ENCODE measurements at places on chromosomes 11 and 22.

DNA sequence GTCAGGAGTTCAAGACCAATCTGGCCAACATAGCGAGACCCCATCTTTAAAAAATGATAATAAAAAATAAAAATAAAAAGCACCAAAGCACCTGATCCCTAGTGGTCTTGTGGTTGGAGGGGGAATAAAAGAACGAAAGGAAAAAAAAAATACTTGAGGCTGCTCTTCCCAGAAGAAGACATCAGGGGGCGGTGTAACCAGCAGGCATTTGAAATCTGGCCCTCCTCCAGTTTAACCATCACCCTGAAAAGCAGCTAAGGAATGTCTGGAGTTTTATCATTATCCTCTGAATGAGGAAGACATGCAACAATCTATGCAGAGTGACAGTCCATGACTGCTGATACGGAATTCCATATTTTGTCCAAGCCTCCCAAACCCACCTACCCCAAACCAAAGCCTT lies 5.6 kb upstream of the KCTD17 start:
- no peaks in the 10 kb centered on the region for H3K27me3 ChIP-seq
- H3K4me3 ChIP-seq = no peak overlapping the region
- H3K27ac ChIP-seq = no peak overlapping the region

DNA sequence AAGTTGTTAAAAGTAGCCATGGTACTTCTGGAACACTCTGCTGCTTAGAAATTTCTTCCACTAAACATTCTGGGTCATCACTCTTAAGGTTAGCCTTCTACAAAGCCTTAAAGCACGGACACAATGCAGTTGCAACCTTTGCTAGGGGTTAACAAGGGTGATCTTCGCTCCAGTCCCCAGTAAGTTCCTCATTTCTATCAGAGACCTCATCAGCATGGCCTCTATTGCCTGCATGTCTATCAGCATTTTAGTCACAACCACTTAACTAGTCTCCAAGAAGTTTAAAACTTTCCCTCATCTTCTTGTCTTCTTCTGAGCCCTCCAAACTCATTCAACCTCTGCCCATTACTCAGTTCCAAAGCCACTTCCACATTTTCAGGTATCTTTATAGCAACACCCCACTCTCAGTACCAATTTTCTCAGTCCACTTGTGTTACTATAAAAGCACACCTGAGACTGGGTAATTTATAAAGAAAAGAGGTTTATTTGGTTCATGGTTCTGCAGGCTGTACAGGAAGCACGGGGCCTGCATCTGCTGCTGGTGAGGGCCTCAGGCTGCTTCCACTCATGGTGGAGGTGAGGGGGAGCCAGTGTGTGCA lies 48.7 kb upstream of the TH start:
- H3K27ac ChIP-seq = no peak overlapping the region
- no peak overlapping the region for H3K4me3 ChIP-seq
- peaks cover 2% of the 10 kb centered on the region for H3K27me3 ChIP-seq
- H3K36me3 ChIP-seq = no peaks in the 10 kb centered on the region
- H3K4me1 ChIP-seq = no peaks in the 10 kb centered on the region

DNA sequence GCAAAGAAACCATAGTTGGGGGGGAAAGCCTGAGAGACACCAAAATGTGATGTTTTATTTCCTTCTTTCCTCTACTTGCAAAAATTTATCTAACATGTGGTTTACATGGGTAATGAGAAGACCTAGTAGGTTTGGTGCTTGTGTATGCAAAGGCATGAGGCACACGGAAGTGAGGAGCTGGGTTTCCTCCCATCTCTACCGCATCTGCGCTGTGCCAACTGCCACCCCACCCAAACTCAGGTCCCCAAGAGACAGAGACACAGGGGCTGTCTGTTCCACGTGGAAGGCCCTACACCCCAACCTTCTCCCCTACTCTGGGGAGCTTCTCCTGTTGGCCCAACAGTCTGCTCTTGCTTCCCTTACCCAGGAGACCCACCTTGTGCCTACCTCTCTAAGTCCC lies 4.8 kb downstream of the RTL6 start:
- H3K4me3 ChIP-seq = no peak overlapping the region
- peaks cover 16% of the 10 kb centered on the region for H3K4me1 ChIP-seq
- H3K36me3 ChIP-seq = peaks cover 12% of the 10 kb centered on the region
- no peak for DNase-seq

- H3K4me3 ChIP-seq = no peak overlapping the region
- H3K36me3 ChIP-seq = no peaks in the 10 kb centered on the region
- no peak for DNase-seq
- H3K4me1 ChIP-seq = no peaks in the 10 kb centered on the region
- peaks cover 8% of the 10 kb centered on the region for H3K27me3 ChIP-seq
- no peak overlapping the region for H3K27ac ChIP-seq
Measured at GRCh38 chr11:73019449-73019848, 122.7 kb downstream of the FCHSD2 start.

GRCh38 chr22:38313384-38313955 lies 3.8 kb downstream of the CSNK1E start:
- DNase-seq = no peak
- peaks cover 33% of the 10 kb centered on the region for H3K4me1 ChIP-seq
- 0 out of 2 replicates have a peak overlapping the region, but pooled peaks have one; percentile 27 for H3K27ac ChIP-seq
- no peaks in the 10 kb centered on the region for H3K27me3 ChIP-seq
- H3K36me3 ChIP-seq = peaks cover 16% of the 10 kb centered on the region

DNA sequence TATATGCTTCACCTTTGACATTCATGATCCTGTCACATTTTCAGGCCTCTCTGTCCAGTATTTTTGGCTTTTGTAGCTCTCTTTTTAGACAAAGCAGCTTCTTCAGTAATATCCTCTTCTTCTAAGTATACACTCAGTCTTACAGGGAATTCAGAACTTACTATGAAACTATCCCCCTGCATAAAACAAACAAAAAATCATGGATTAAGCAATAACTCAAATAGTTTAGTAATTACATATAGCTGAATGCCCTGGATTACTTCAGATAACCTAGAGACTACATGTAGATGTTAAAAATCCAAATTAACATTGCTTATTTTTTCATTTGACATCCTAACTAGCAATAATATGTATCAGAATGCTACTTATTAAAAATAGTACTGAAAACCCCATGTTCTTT lies 5.2 kb downstream of the TAF1D start:
- H3K27ac ChIP-seq = no peak overlapping the region
- peaks cover 9% of the 10 kb centered on the region for H3K4me1 ChIP-seq
- DNase-seq = no peak
- no peak overlapping the region for H3K4me3 ChIP-seq
- H3K27me3 ChIP-seq = no peaks in the 10 kb centered on the region
- H3K36me3 ChIP-seq = peaks cover 89% of the 10 kb centered on the region

GRCh38 chr11:132408877-132409276 lies 1038.5 kb downstream of the NTM start:
- H3K4me1 ChIP-seq = no peaks in the 10 kb centered on the region
- H3K36me3 ChIP-seq = no peaks in the 10 kb centered on the region
- no peak overlapping the region for H3K4me3 ChIP-seq
- DNase-seq = no peak

- H3K4me1 ChIP-seq = no peaks in the 10 kb centered on the region
- no peaks in the 10 kb centered on the region for H3K27me3 ChIP-seq
- no peak overlapping the region for H3K27ac ChIP-seq
- DNase-seq = no peak
- H3K36me3 ChIP-seq = no peaks in the 10 kb centered on the region
- H3K4me3 ChIP-seq = no peak overlapping the region
Measured at GRCh38 chr11:100536979-100537378, 150.1 kb upstream of the ARHGAP42 start.

DNA sequence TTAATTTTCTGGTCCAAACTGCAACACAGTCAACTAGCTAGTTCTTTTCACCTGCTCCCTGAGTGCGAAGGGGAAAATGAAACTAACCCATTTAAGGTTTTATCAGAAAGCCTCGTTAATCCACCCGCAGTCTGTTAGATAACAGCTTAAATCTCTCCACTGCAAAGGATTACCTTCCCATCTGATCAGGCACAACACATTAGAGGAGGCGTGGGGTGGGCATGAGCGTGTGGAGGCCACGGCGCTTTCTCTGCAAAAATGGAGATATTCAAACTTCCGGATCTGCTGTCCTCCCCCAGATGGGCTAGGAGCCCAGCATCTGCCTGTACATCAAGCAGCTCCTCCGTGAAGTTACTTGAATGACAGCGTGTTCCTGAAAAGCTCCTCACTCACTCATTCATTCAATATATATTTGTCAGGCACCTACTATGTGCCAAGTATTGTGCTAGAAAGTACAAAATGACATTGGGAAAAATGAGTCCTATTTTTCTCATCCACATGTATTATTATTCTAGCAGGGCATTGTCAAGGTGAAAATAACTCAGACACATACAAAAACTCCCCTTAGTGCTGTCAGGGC lies 13.5 kb upstream of the ANKK1 start:
- no peaks in the 10 kb centered on the region for H3K4me1 ChIP-seq
- no peak overlapping the region for H3K27ac ChIP-seq
- DNase-seq = no peak
- H3K4me3 ChIP-seq = no peak overlapping the region
- H3K27me3 ChIP-seq = no peaks in the 10 kb centered on the region
- no peaks in the 10 kb centered on the region for H3K36me3 ChIP-seq

GRCh38 chr11:26286472-26287066 lies 45.4 kb upstream of the ANO3 start:
- no peaks in the 10 kb centered on the region for H3K27me3 ChIP-seq
- H3K27ac ChIP-seq = no peak overlapping the region
- H3K4me1 ChIP-seq = peaks cover 4% of the 10 kb centered on the region
- H3K36me3 ChIP-seq = no peaks in the 10 kb centered on the region
- no peak for DNase-seq

DNA sequence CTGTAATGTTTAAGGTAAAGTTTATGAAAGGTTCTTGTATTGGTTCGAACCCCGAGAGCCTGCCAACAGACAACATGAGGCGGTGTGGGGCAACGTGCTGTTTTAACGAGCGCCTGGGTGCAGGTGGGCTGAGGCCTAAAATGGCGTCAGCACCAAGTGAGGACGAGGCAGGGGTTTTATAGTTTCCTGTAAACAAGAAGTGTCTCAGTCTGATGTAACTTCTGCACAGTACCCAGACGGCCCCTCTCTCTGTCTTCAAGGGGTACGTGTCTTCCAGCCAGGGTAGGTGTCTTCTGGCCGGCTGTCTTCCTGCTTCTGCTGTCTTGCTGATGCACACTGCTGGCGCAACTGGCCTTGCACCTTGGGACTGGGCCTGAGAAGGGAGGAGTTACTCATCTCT lies 2.7 kb downstream of the PPFIBP2 start:
- no peak for DNase-seq
- H3K4me3 ChIP-seq = no peak overlapping the region
- H3K27me3 ChIP-seq = peaks cover 16% of the 10 kb centered on the region
- no peak overlapping the region for H3K27ac ChIP-seq
- peaks cover 9% of the 10 kb centered on the region for H3K4me1 ChIP-seq
- no peaks in the 10 kb centered on the region for H3K36me3 ChIP-seq

GRCh38 chr22:32080904-32081303 lies 37.8 kb downstream of the SLC5A1 start:
- H3K27me3 ChIP-seq = no peaks in the 10 kb centered on the region
- H3K27ac ChIP-seq = no peak overlapping the region
- no peaks in the 10 kb centered on the region for H3K36me3 ChIP-seq

DNA sequence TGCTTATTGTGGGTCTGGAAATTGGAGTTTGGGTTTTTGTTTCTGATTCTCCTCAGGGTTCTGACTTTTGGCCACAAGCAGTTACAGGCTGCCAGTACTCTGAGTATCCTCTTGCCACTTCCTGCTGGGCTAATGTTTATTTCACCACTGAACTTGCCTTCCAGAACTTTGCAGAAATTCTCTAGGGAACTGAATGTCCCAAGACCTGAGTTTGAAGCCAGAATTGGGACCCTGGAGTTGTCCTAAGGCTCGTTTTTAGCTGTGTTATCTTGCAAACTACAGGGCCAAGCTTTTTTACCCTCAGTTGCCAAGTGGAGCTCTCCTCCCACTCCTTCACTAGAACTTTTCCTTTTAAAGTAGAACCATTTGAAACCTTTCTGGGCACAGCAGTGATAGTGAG lies 89.9 kb downstream of the FAT3 start:
- no peak overlapping the region for H3K4me3 ChIP-seq
- no peaks in the 10 kb centered on the region for H3K27me3 ChIP-seq
- no peak for DNase-seq
- no peaks in the 10 kb centered on the region for H3K36me3 ChIP-seq
- H3K4me1 ChIP-seq = peaks cover 42% of the 10 kb centered on the region
- H3K27ac ChIP-seq = no peak overlapping the region

DNA sequence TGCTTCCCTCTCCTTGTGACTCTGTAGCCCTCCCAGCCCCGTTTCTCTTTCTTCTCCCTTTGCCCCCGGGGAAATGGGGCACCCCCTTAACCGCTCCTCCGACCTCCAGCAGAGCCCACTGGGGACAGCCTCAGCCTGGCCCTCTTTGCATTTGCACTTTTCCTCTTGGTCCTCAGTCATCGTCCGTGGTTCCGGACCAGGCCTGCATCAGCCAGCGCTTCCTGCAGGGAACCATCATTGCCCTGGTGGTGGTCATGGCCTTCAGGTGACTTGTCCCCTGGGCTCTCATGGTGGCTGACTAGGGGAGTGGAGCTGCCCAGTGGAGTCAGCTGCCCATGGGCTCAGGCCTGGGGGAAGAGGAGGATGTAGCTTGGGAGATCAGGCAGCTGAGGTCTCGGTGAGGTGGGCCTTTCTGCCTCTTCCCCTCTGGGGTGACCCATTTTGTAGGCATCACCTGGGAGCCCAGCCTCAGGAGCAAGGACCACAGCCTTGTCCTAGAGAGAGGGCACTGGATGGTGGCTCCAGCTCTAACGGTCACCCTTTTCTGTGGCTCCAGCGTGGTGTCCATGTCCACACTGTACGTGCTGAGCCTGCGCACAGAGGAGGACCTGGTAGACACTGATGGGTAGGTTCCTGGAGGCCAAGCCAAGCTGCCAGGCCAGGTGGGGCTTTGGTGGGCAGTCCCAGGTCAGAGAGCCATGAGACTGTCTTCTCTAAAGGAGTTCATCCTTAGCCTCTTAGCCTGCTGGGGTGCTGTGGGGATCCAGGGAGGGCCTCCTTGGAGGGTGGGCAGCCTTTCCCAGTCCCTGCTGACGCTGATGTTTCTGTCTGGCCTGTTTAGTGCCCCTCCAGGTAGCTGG lies 12.5 kb downstream of the TMEM258 start:
- DNase-seq = no peak
- H3K36me3 ChIP-seq = no peaks in the 10 kb centered on the region
- no peak overlapping the region for H3K27ac ChIP-seq
- no peak overlapping the region for H3K4me3 ChIP-seq

GRCh38 chr22:19287889-19288288 lies 3.6 kb downstream of the CLTCL1 start:
- no peak for DNase-seq
- H3K4me1 ChIP-seq = peaks cover 20% of the 10 kb centered on the region
- H3K36me3 ChIP-seq = no peaks in the 10 kb centered on the region

- H3K4me1 ChIP-seq = no peaks in the 10 kb centered on the region
- H3K27ac ChIP-seq = no peak overlapping the region
- H3K4me3 ChIP-seq = no peak overlapping the region
Measured at GRCh38 chr22:24043958-24044357, 32.9 kb downstream of the CABIN1 start.

Data from H1 (cell line).